ENCODE measurements at places on chromosomes 13 and 19. TPM values are rescaled to one million over a fixed set of nuclear protein-coding genes. Genes with fewer than 3 reads are reported as not detected.

DNA sequence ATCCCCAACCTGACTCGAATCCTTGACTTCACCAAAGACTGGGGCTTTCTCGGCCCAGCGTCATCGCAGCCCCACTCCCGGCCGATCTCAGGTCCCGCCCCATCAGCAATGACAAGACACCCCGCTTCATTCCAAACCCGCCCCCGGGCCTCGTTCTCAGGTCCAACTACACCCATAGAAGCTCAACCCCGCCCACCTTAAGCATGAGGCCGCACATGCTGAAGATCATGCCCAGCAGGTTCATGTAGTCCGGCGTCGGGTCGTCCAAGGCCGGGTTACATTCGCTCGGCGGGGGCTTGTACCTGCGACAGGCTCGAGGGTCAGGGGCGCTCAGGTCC lies 2.3 kb downstream of the WDR83 start:
- H3K27ac ChIP-seq: peak overlapping the region; percentile 95
- peak overlapping the region; percentile 92 for H3K4me3 ChIP-seq
- peaks cover 26% of the 10 kb centered on the region for H3K36me3 ChIP-seq
- H3K27me3 ChIP-seq: no peaks in the 10 kb centered on the region
- H3K4me1 ChIP-seq: peaks cover 33% of the 10 kb centered on the region

Gene LRRC4B
- total RNA-seq: 56.0 TPM

Gene FUT2
- total RNA-seq: not detected

DNA sequence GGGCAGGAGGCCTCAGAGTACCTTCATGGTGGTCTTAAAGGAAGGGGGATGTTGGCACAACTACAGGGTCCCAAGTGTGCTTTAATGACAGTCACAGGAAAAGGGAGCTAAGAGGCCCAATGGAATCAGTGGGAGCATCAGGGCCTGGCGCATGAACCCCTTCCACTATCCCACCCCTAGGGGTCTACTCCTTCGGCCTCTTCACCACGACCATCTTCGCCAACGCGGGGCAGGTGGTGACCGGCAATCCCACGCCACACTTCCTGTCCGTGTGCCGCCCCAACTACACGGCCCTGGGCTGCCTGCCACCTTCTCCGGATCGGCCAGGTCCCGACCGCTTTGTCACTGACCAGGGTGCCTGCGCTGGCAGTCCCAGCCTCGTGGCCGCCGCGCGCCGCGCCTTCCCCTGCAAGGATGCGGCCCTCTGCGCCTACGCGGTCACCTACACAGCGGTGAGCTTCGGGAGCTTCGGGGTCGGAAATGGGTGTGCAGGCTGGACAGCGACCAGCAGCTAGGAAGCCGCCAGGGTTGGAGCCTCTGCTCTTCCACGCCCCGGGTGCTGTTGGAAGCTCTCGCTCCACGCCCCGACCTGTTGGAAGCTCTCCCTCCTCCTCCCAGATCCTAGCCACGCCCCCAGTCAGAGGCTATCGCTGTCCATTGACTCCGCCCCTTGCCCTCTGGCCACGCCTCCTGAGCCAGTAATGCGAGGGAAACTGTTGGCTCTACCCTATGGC lies 6.0 kb downstream of the PLPPR2 start:
- DNase-seq: no peak
- H3K36me3 ChIP-seq: peaks cover 52% of the 10 kb centered on the region
- no peaks in the 10 kb centered on the region for H3K4me1 ChIP-seq
- no peaks in the 10 kb centered on the region for H3K27me3 ChIP-seq

DNA sequence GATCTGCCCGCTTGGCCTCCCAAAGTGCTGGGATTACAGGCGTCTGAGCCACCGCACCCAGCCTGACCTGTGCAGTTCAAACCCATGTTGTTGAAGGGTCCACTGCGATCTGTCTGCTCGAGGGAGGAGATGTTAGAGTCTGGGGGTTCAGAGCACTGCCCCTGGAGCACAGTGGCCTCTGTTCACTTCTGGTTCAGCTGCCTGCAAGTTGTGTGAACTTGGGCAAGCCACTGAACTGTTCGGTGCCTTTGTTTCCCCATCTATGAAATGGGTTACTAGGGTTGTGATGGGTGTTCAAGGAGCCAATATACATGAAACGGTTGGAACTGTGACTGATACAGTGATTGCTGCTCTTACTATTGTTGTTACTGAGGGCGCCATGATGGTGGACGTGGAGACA lies 1.7 kb downstream of the PLIN5 start:
- no peak overlapping the region for H3K4me3 ChIP-seq
- H3K36me3 ChIP-seq: no peaks in the 10 kb centered on the region
- no peaks in the 10 kb centered on the region for H3K27me3 ChIP-seq
- H3K4me1 ChIP-seq: peaks cover 2% of the 10 kb centered on the region

Gene ZNF667
- 2.2 TPM for total RNA-seq

Gene PLIN5
- 17.1 TPM for total RNA-seq

GRCh38 chr19:49677901-49678674 lies 1.0 kb downstream of the PRMT1 start:
- H3K4me1 ChIP-seq: no peaks in the 10 kb centered on the region
- no peak for DNase-seq
- H3K27me3 ChIP-seq: no peaks in the 10 kb centered on the region
- peak overlapping the region; percentile 94 for H3K27ac ChIP-seq
- H3K4me3 ChIP-seq: peak overlapping the region; percentile 95
- peaks cover 22% of the 10 kb centered on the region for H3K36me3 ChIP-seq

DNA sequence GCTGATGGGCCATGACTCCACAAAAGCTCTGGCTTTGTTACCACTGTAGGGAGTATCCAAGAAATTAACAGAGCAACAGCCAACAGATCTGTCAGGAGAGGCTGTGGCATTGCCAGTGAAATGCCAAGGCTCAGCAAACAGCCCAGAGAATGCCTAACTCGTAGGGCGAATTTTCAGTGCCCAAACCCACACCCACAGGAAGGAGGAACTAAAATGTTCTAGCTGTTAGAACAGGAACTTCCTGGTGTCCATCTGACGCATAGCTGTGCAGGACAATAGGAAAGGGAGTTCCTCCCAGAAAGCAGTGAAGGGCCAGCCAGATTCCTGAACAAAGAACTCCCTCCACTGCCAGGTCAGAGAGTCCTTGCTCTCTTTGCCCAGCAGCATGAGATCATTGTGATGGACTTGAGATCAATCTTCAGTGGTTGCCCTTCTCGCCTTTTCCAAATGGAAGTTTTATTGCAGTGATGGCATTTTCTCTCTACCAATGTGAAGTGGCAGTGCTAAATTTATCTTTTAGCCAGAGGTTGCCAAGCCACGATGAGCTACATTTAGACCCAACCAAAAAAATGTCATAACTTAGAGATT lies 224.2 kb upstream of the STARD13 start:
- no peaks in the 10 kb centered on the region for H3K36me3 ChIP-seq
- peaks cover 28% of the 10 kb centered on the region for H3K4me1 ChIP-seq
- peak overlapping the region; percentile 95 for H3K27ac ChIP-seq
- H3K4me3 ChIP-seq: peak overlapping the region; percentile 38
- DNase-seq: peak; percentile 86
- H3K27me3 ChIP-seq: no peaks in the 10 kb centered on the region

DNA sequence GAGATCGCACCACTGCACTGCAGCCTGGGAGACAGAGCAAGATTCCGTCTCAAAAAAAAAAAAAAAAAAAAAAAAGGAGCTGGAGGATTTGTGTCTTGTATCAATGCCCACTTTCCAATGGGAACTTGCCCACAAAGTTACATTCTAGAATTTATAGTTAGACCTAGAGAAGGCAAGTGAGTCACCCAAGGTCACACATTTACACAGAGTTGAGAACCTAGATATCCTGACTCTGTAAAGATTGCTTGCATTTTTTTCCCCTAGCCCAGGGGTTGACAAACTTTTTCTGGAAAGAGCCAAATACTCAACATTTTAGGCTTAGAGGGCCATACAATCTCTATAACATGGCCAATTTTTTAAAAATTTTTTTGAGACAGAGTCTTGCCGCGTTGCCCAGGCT lies 7.7 kb upstream of the BRD4 start:
- H3K4me1 ChIP-seq: peaks cover 14% of the 10 kb centered on the region
- DNase-seq: no peak
- H3K36me3 ChIP-seq: peaks cover 15% of the 10 kb centered on the region
- H3K27ac ChIP-seq: no peak overlapping the region
- H3K27me3 ChIP-seq: no peaks in the 10 kb centered on the region
- no peak overlapping the region for H3K4me3 ChIP-seq

DNA sequence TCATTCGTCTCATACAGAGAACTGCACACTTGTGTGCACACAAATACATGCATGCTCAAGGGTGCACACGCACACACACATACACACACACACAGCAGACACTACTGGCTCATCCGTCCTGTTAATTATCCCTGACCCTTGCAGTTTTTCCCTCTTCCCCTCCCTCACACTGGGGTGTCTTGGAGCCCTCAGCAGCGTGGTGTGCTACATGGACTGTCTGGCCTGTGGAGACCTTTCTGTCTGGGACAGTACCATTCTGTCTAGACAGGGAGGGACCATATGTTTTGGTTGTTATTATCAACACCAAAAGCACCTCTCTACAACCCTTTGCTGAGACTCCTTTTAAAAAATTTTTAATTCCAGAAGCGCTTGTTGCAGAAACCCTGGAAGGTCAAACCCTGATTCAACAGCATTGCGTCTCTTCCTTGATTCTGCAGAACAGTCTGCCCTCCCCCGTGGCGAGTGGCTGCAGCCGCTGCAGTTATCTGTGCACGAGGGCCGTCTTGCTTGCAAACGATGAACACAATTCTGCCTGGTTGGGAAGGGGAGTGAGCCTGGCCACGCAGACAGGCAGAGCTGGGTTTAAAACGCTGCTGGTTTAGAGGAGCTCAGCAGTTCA lies 374.0 kb downstream of the IRS2 start:
- H3K4me1 ChIP-seq: peaks cover 3% of the 10 kb centered on the region
- H3K27ac ChIP-seq: no peak overlapping the region
- no peak for DNase-seq
- no peaks in the 10 kb centered on the region for H3K27me3 ChIP-seq
- H3K4me3 ChIP-seq: peak overlapping the region; percentile 33

- no peaks in the 10 kb centered on the region for H3K4me1 ChIP-seq
- H3K36me3 ChIP-seq: no peaks in the 10 kb centered on the region
- H3K4me3 ChIP-seq: no peak overlapping the region
- no peaks in the 10 kb centered on the region for H3K27me3 ChIP-seq
- DNase-seq: no peak
- no peak overlapping the region for H3K27ac ChIP-seq
Measured at GRCh38 chr19:21256722-21257121, 72.5 kb downstream of the ZNF708 start.

- peaks cover 38% of the 10 kb centered on the region for H3K36me3 ChIP-seq
- peaks cover 73% of the 10 kb centered on the region for H3K4me1 ChIP-seq
- peak; percentile 63 for DNase-seq
- peak overlapping the region; percentile 49 for H3K27ac ChIP-seq
Measured at GRCh38 chr13:110314516-110315245, 7.6 kb downstream of the COL4A2 start.

GRCh38 chr13:97485320-97485719 lies 51.4 kb downstream of the RAP2A start:
- no peak for DNase-seq
- no peaks in the 10 kb centered on the region for H3K4me1 ChIP-seq
- H3K27me3 ChIP-seq: no peaks in the 10 kb centered on the region
- H3K36me3 ChIP-seq: no peaks in the 10 kb centered on the region
- no peak overlapping the region for H3K4me3 ChIP-seq

Gene GFY
- total RNA-seq: not detected

GRCh38 chr19:54329476-54330165 lies 9.3 kb downstream of the LILRA4 start:
- H3K27ac ChIP-seq: no peak overlapping the region
- no peaks in the 10 kb centered on the region for H3K36me3 ChIP-seq
- DNase-seq: no peak

- H3K27me3 ChIP-seq: no peaks in the 10 kb centered on the region
- no peak overlapping the region for H3K4me3 ChIP-seq
- no peaks in the 10 kb centered on the region for H3K36me3 ChIP-seq
- H3K27ac ChIP-seq: no peak overlapping the region
- no peak for DNase-seq
Measured at GRCh38 chr13:108919036-108919907, 289.9 kb downstream of the MYO16 start.

Gene LILRA1
- not detected for total RNA-seq

- H3K27ac ChIP-seq: no peak overlapping the region
- H3K36me3 ChIP-seq: no peaks in the 10 kb centered on the region
- DNase-seq: no peak
- H3K27me3 ChIP-seq: no peaks in the 10 kb centered on the region
- H3K4me1 ChIP-seq: no peaks in the 10 kb centered on the region
Measured at GRCh38 chr13:93262729-93263345, 36.2 kb downstream of the GPC6 start.

GRCh38 chr19:17658666-17659065 lies 29.5 kb downstream of the UNC13A start:
- no peak overlapping the region for H3K4me3 ChIP-seq
- peaks cover 14% of the 10 kb centered on the region for H3K4me1 ChIP-seq
- H3K27me3 ChIP-seq: no peaks in the 10 kb centered on the region
- peak overlapping the region; percentile 81 for H3K27ac ChIP-seq
- H3K36me3 ChIP-seq: no peaks in the 10 kb centered on the region

Gene ZNF625
- 12.0 TPM for total RNA-seq

DNA sequence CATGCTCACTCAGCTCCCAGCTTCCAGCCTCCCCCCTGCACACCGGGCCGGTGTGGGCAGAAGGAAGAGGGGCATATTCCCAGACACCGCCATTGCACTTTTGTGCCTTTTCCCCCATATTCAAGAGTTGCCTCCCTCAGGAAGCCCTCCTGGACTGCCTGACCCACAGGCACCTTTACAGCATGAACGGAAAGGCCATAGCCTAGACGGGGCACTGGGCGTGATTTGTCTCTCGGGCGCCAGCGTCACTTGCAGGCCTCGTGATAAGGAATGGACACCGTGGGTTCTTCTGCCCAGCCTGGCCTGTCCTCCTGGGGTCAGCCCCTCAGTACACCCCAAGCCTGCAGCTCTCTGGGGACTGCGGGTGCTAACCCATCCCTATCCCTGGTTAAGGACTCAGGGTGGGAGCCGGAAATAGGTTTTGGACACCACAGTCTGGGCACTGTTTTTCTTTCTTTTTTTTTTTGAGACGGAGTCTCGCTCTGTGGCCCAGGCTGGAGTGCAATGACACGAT lies 933 bp upstream of the UQCR11 start:
- DNase-seq: no peak
- peak overlapping the region; percentile 93 for H3K4me3 ChIP-seq
- no peaks in the 10 kb centered on the region for H3K27me3 ChIP-seq
- peaks cover 15% of the 10 kb centered on the region for H3K4me1 ChIP-seq
- H3K36me3 ChIP-seq: peaks cover under 1% of the 10 kb centered on the region
- peak overlapping the region; percentile 92 for H3K27ac ChIP-seq

GRCh38 chr19:10580979-10581631 lies 6.0 kb downstream of the AP1M2 start:
- DNase-seq: peak; percentile 60
- no peak overlapping the region for H3K4me3 ChIP-seq
- no peaks in the 10 kb centered on the region for H3K27me3 ChIP-seq
- no peak overlapping the region for H3K27ac ChIP-seq

- no peaks in the 10 kb centered on the region for H3K27me3 ChIP-seq
- no peak overlapping the region for H3K4me3 ChIP-seq
- peak; percentile 59 for DNase-seq
- peaks cover 10% of the 10 kb centered on the region for H3K4me1 ChIP-seq
- peak overlapping the region; percentile 85 for H3K27ac ChIP-seq
Measured at GRCh38 chr19:11152318-11153062, 3.1 kb downstream of the SPC24 start.

GRCh38 chr13:83295686-83296085 lies 586.6 kb downstream of the SLITRK1 start:
- H3K27me3 ChIP-seq: no peaks in the 10 kb centered on the region
- H3K4me1 ChIP-seq: no peaks in the 10 kb centered on the region
- no peaks in the 10 kb centered on the region for H3K36me3 ChIP-seq
- no peak overlapping the region for H3K27ac ChIP-seq

Gene MBD3L1
- not detected for total RNA-seq

Measured in ascending aorta (tissue), 2 donors.